ENCODE measurements at places on chromosomes 7 and 10.

DNA sequence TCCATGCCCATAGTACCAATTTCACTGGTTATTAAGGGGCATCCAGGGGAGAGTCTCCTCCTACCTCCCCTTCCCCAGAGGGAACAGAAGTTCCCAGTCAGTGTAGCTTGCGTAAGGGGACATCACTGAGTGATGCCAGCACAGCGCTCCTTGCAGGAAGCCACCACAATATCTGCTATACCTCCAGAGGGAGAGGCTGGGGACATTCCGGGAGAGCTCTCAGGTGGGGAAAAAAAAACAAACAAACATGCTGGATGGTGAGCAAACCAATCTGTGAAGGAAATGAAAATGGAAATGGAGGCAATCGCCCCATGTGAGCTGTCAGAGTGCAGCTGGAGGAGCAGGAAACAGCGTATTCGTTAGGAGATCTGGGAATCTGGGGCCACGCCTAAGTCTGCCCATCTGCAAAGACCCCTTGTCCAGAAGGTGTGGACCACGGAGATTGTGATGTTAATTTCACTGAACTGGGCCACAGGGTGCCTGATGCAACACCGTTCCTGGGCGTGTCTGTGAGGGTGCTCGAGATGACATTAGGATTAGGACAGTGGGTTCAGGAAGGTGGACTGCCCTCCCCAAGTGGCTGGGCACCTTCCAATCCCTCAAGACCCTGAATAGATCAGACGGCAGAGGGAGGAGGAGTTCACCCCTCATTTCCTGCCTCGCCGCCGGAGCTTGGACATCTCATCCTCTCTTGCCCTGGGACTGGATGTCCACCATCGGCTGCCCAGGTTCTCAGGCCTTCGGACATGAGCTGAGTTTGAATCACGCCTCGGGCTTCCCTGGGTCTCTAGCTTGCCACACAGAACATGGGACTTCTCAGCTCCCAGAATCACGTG is 30.5 kb downstream of the GNA12 start:
- peak; percentile 17 for DNase-seq

GRCh38 chr10:119237722-119238436 is 30.5 kb downstream of the GRK5 start:
- peak; percentile 75 for DNase-seq

DNA sequence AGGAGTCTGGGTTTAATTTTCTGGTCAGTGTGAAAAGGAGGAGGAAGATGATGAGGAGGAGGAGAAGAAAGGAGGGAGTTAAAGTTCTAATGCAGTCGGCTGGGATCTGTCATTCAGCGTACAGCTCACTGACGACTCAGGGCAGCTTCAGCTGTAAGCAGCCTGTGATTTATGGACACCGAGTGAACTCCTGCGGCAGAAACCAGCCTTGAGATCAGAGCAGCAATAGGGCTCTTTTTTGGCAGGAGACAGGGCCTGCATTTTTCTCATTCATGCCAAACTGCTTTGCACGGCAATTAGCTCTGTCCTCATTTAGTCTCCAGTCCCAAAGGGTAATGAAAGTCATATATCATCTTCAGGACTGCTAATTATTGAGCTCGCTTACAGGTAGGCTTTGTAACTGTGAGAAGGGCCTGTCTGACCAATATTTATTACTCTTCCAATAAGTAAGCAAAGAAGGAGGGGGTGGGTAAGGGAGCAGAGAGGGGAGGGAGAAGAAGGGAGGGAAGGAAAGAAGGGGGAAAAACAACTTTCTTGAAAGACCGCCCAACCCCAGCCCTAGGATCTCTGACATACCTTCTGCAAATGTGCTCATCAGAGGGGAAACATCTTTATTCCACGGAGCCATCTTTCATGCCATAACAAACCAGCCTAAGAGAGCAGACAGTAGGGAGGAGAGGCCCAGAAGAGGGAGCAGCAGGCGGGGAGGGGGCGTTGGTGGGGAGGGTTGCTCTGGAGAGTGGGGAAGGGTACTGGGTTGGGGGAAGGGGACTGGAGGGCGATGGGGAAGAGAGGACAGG is 48.1 kb upstream of the COMTD1 start:
- DNase-seq: peak; percentile 82

- DNase-seq: no peak
Measured at GRCh38 chr10:70695241-70696030, 23.1 kb downstream of the ADAMTS14 start.

DNA sequence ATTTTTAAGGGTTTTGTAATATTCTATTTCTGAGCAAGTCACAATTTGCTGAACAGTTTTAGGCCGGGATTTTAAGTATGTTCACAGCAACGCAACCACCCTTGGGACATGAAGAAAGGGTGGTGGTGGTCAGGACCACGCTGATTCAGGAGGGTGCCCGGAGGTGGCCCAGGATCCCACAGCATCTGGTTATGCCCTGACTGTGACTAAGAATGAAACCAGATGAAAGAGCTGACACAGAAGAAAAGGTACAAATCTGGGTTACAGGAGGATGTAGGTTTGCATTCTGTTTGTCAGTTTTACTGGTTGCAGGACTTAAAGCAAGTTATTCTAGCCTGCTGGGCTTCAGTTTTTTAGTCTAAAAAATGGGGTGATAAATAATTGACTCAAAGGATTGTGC is 279.7 kb downstream of the CCSER2 start:
- DNase-seq: no peak

DNA sequence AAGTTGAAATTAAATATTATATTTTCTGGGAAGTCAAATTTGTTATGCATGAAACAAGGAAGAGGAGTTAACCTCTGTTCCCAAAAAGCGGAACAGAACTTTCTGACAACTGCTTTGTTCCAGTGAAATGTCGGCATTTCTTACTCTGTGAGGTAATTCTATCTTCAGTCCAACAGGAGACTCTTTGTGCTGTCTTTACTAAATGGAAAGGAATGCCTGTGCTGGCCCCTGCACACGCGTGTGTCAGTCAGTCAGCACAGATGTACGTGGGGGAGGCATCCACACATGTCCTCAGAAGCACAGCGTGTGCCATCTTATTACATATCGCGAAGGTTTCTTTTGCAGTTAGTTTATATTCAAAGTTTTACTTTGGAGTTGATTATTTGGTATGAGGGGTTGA is 37.5 kb downstream of the NET1 start:
- DNase-seq: peak; percentile 82

DNA sequence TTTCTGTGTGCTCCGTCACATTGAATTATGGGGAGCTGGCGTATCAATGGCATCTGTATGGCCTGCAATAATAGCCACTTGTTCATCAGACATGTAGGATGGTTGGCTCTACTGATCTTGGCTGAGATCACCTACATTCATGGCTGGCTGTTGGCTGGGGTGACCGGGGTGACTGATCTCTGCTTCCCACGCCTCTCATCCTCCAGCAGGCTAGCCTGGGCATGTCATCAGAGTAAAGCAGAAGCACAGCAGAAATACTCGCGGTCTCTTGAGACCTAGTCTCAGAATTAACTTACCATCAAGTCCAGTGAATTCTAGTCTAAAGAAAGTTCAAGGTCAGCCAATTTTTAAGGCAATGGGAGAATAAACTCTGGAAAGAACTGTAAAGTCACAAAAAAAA is 257.7 kb upstream of the GLI3 start:
- DNase-seq: peak; percentile 29

- DNase-seq: peak; percentile 72
Measured at GRCh38 chr7:99141841-99142726, 1.8 kb downstream of the SMURF1 start.

GRCh38 chr10:8396675-8397074 is 342.2 kb downstream of the GATA3 start:
- no peak for DNase-seq

GRCh38 chr7:116588225-116588624 is 63.4 kb downstream of the CAV1 start:
- DNase-seq: no peak

GRCh38 chr7:149772241-149772955 is 990 bp downstream of the ZNF467 start:
- DNase-seq: no peak

DNA sequence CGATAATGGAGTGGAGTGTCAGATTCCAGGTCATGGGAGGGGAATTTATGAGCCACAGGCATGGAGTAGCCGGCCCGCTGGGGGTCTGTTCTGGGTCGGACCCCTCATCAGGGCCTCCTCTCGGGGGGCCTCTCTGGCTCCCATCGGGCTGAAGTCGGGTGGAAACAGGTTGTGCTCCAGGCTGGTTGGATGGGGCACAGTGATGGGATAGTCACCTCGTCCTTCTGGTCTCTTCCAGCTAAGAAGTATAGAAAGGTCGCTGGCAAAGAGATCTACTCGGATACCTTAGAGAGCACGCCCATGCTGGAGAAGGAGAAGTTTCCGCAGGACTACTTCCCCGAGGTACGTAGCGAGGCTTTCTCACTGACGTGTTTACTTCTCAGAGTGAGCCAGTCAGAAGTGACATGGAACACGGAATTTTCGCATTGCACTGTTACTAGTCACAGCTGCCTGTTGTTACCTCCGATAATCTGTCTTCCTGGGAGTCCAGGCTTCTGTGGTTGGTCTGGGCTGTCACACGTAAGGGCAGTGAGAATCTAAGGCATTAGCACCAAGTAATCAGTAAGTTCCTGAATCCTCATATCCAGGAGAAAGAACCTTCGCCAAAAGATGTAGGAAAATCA is 88.3 kb downstream of the NKX6-2 start:
- no peak for DNase-seq

- no peak for DNase-seq
Measured at GRCh38 chr7:5780801-5781496, 514 bp downstream of the RNF216 start.

- DNase-seq: no peak
Measured at GRCh38 chr7:4606797-4607196, 75.3 kb upstream of the FOXK1 start.

DNA sequence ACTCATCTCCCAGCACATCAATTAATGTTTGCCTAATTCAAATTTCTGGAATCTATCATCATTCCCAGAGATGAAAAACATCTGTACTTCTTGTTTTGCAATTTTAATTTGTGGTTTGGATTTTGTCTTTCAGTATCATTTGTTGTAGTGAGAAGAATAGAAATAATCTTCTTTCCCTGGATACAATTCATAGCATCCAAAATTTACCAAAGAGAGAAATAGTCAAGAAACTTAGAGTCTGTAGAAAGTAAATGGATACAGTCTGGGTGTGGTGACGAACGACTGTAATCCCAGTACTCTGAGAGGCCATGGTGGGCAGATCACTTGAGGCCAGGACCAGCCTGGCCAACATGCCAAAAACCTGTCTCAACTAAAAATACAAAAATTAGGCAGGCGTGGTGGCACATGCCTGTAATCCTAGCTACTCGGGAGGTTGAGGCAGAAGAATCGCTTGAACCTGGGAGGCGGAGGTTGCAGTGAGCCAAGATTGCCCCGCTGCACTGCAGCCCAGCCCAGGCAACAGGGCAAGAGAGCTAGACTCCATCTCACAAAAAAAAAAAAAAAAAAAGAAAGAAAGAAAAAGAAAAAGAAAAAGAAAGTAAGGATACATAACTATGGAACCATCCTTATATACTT is 193.0 kb downstream of the RELN start:
- DNase-seq: no peak

- DNase-seq: peak; percentile 13
Measured at GRCh38 chr7:51732951-51733350, 416.3 kb upstream of the COBL start.

DNA sequence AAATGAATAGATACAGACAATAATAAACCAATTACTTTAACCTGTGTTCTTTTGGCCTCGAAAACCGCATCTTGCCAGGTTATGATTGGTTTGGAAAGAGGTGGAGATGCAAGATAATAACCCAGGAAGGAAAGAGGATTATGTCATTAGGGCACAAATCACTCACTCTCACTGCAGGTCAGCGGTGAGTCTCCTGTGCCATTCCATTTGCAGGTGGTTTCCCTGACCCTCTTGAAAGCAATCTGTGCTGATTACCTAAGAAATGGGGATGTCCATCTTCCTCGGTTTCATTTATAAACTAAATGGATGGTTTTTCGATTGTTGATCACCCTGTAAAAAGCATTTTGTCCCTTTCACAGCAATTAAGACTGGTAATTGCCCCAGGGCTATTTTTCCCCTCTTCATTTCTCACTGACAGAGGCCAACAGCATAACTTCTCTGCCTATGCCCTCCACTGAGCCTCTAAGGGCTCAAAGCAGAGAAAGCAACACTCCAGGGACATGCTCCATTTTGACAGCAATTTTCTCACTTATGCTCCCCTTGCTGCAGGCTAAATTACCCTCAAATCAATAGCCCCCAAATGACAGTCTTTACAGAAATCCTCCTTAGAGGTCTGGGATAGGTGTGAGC is 257.5 kb downstream of the IPMK start:
- no peak for DNase-seq

GRCh38 chr10:133016493-133017202 is 71.1 kb upstream of the ADGRA1 start:
- DNase-seq: no peak

DNA sequence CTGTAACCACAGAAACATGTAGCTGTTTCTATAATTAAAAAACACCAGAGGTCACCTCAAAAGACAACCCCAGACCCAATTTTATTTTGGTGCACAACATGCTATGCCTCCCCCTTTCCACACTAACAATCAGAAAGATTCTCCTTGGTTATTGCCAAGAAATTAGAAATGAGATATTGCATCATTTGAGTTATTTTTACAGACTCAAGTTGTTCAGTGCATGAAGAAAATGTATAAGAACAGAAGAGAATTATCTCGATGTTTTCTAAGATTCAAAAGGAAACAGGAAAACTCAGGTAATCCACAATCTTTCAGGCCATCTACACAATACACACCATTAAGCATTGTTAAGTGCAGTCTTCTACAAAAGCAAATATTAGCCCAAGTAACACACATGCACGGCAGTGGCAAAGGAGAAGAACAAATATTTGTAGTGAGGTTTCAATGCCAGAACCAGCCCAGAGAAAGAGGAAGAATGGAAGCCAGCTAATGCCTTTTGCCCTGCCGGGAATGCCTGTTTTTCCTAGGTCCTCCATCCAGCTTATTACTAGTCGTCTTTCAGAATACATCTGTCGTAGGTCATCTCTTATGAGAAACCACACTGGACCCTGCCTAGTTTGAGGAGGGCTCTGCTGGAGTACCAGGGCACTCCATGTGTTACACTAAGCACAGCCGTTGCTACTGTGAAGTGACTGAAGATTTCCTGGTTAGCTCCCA is 67.6 kb upstream of the C1GALT1 start:
- peak; percentile 46 for DNase-seq

DNA sequence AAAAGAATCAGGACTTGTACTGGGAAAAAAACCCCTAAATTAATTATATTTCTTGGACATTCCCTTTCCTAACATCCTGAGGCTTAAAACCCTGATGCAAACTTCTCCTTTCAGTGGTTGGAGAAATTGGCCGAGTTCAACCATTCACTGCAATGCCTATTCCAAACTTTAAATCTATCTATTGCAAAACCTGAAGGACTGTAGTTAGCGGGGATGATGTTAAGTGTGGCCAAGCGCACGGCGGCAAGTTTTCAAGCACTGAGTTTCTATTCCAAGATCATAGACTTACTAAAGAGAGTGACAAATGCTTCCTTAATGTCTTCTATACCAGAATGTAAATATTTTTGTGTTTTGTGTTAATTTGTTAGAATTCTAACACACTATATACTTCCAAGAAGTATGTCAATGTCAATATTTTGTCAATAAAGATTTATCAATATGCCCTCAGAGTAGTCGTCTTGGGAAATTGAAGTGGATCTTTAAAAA is 6.6 kb downstream of the EMX2 start:
- no peak for DNase-seq
